ENCODE measurements at places on chromosomes 7 and 10.

- no peak for DNase-seq
These were observed 41.4 kb upstream of the ZMIZ1 start for GRCh38 chr10:79027147-79028055.

- no peak for DNase-seq
These were observed 469.6 kb upstream of the LRRN3 start for GRCh38 chr7:110621289-110621688.

DNA sequence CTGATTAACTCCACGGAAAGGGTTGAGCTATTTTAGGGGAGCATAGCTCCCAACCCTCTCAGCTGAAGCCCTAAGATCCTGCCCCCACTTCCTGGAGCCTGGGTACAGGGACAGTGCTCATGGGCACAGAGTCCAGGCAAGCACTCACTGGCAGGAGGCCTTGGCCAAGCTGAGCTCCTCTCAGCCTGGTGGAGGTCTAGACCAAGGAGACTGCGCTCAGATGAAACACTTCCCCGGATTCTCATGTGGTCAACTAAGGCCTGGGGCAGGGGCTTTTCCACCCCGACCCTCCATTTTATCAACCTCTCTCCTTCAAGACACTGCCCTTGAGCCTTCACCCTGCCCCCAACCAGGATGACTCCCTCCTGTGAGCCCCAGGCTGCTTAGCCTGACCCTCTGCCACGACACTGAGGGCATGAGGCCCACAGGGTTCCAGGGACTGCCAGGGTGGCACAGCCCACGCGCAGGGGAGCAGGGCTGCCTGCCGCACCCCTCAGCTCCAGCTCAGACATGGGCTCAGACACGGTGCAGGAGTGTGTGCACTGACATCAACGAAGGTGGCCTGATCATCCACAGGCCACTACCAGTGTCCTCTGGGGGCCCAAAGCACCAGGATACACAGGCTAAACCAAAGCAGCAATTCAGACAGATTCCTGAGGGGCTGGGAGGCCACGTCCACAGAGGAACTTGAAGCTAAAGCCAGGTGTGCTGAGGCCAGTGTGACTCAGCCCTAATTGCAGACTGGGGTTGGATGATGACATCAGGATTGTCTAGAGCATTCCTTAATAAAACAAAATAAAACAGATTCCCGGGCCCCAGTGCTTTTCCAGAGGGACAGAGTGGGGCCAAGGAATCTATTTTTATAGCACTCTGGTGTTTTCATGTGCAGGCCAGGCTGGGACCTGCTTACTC, 18.8 kb downstream of the CHAT start:
- DNase-seq: no peak

- DNase-seq: no peak
These were observed 273.9 kb upstream of the ZNF32 start for GRCh38 chr10:43922335-43923280.

DNA sequence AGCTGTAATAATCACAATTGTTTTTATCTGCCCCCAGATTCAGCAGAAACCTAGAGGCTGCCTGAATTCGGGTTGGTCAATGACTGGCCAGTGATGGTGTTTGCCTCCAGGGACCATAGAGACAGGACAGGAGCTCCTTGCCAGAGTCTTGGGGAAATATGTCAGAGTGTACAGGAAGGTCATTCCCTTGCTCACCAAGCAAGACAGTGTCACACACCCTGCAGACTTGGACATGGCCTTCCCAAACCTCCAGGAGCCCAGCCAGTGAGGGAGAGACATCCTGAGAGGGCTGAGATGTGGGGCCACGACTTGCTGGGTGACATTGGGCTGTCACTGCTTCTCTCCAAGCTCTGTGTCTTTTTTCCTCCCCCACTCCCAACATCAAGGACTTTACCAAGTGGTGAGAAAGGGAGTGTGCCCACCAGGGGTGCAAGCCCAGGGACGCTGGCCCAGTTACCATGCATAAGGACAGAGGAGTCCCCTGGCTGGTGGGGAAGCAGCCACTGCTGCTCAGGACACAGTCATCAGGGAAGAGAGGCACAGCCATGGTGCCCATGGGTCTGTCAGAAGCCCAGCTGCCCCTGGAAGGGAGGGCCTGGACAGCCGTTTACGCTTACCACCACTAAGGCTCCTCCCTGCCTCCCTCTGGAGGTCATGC, 25.3 kb upstream of the C10orf53 start:
- peak; percentile 50 for DNase-seq

DNA sequence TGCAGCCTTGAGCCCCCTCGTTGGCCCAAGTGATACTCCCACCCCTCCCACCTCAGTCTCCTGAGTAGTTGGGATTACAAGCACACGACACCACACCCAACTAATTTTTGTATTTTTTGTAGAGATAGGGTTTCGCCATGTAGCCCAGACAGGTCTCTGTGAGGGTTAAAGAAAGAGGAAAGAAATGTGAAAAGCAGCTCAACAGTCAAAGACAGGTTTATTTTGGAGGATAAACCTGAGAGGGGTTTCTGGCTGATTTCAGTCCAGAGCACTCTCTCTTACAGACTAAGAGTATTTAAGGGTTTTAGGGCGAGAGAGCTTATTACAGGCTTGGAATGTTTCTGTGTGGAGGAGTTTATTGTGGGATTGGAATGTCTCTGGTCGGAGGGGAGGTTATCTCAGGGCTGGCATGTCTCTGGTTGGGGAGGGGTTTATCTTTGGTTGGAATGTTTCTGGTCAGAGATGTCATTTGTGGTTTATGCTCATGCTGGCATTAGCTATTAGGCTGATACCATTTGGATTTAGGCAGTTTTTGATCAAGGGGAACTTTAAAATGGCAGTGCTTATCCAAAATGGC, 26.1 kb upstream of the SNX10 start:
- no peak for DNase-seq

Data from H7 (cell line).